ENCODE measurements at places on chromosomes 7 and 10. TPM values are rescaled to one million over a fixed set of nuclear protein-coding genes. Genes with fewer than 3 reads are reported as not detected.

DNA sequence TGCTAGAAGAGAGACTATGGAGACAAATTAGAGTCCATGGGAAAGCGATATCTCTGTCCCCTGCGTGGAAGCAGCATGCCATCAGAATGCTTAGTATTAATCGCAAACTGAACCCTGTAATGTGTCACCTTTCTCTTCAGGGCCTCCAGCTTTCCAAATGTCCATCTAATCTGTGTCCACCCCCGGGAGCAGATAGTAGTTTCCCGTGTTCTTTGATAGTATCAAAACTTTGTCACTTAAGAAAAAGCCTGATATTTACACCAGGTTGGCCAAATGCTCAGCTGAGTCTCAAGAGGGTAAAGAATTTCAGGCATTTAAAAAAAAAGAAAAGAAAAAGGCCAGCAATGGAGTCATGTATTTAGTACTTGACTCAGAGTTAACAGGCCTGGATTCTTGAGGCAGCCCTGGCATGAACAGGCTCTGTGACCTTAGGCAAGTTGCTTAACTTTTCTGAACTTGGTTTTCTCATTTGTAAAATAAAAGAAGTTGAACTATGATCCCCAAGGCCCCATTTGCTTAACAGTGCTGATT is 10.4 kb upstream of the GSAP start:
- ATAC-seq = no peak

The CYP2C9 gene
- total RNA-seq = 1.1 TPM

- ATAC-seq = no peak
Measured at GRCh38 chr7:80230327-80230726, 95.7 kb downstream of the GNAI1 start.

DNA sequence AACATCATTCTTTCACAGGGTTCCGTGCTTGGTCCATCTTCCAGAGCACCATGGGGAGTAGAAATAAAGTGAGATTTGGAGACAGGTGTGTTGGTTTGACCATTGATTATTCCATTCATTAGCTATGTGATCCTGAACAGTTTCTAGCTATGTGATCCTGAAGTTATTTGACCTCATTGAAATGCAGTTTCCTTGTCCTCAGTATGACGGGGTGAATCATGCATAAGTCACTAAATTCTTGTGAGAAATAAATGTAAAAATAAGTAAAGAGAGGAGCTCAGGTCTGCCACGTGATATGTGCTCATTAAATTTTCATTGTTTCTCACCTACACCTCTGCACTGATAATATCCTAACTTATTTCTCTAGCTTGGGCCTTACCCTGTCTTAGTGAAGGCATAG is 34.1 kb upstream of the LHFPL3 start:
- no peak for ATAC-seq

GRCh38 chr7:81447351-81447952 is 322.4 kb downstream of the HGF start:
- ATAC-seq = peak; percentile 47

The RARRES2 gene
- total RNA-seq = 7.5 TPM

GRCh38 chr10:115818012-115818411 is 455.0 kb downstream of the GFRA1 start:
- ATAC-seq = no peak

DNA sequence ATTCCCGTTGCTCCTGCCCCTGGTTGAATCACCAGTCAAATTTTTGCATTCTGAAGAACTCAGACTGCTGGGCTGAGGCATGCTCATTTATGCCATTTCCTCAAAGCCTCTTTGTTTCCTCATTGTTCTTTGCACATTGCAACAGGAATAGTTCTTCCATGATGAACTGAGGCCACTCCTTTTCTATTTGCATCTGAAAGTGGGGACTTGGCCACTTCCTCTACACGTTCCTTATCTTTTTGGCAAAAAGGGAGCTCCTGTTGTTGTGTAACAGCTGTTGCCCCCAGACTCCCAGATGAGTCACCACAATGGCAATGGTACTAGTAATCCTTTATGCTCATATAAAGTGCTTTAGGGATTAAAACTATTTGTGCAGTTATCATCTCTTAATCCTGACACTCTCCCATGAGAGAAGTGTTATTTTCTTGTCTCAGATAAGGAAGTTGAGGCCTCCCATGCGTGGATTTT is 20.1 kb upstream of the ITPRID1 start:
- peak; percentile 90 for ATAC-seq
